ENCODE measurements at places on chromosomes 16 and 17.
A peak's percentile ranks its signal among the peaks of the same experiment; 100 is the strongest.

DNA sequence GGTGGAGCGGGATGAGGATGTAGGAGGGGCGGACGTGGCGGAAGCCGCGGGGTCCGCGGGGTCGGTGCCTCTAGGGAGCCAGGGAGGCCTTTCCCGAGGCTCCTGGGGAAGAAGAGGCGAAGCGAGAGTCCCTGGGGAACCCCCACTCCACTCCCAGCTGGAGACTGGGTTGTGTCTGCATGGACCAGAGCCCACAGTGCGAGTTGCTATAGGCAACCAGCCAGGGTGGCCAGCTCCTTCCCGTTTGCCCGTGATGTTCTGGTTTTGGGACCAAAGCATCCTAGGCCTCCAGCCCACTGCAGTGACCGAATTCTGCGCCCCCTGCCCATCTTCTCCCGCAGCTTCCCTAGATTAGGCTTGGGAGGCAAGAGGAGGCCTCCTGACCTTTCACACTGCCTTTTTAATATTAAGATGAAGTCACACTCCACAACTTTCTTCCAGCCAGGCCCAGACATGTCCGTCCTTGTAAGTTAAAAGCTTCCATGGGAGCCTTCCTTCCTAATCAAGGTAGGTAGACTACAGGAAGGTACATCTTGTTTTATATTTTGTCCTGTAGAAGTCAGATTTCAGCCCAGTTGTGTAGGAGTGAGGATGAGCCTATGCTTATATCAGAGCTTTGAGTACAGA, 469 bp downstream of the AMZ2 start:
- DNase-seq = peak; percentile 66

DNA sequence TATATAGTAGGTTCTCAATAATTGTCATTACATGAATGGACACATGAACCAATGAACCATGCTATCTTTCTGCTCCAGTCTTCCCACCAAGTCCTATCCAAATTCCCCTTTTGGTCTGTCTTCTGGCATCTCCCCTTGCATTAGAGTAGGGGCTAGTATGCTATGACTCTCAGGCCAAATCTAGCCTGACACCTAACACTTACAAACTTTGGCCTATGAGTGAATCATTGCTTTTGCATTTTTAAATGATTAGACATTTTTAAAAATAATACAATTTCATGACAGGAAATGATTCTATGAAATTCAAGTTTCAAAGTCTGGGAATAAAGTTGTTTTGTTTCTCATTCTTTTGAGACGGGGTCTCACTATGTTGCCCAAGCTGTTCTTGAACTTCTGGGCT, 102.5 kb upstream of the MAF start:
- DNase-seq = no peak

DNA sequence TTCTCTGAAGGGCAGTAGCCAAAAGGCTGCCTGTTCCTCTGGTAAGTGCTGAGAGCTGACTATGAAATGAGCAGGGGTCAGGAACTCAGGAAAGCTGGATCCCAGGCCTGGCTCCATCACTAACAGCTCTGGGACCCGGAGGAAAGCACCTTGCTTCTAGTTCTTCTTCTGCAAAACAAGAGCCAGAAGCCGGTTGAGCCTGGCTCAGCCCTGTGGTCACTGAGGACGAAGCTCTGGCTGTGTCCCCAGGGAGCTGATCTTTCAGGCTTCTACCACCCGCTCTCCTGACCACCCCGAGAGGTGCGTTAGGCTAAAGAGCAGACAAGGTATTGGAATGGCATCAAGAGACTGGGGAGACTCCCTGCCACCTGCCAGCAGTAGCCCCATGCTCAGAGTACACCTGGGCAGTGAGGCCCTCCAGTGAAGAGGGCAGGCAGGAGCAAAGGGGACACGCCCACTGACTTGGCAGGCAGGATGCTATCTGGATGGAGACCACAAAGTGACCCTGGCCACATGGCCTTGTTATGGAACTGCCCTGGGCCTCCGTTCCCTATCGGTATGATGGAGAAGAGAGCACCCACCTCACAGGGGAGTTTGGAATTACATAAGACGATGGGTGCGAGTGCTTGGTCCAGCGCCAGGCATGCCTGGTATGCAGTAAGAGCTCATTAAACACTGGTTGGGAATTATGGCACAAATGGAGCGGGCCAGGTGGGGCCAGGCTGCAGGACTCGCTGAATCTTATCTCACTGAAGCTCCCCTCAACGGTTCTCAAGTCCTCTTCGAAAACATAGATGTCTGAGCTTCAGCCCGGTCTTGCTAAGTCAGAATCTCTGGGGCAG, 61.4 kb downstream of the COG7 start:
- no peak for DNase-seq

GRCh38 chr16:590188-590814, 435 bp downstream of the RAB40C start:
- DNase-seq = no peak

DNA sequence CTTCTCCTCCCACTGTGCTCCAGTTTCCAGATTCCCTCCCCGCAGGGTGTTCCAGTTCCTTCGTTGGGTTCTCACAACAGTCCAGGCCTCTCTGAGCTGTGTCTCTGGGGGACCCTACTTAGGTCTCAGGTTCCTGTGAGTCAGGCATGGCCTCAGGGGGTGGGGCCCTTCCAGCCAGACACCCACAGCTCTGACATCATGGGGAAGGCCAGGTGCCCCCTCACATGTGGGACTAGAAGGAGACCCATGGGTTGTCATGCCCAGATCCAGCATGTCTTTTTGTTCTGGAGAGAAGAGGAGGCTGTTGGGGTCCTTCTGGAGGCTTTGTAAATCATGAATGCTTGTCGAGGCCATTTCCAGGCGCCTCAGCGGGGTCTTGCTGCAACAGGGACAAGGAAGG, 32.0 kb upstream of the NDRG4 start:
- DNase-seq = no peak

All from body of pancreas (tissue), 4 donors.